ENCODE measurements at places on chromosomes 4 and X.

- no peak for DNase-seq
Observed at GRCh38 chr4:36392024-36392423, 110.6 kb downstream of the DTHD1 start.

- no peak for DNase-seq
Observed at GRCh38 chr4:4344915-4345527, 41.9 kb upstream of the NSG1 start.

DNA sequence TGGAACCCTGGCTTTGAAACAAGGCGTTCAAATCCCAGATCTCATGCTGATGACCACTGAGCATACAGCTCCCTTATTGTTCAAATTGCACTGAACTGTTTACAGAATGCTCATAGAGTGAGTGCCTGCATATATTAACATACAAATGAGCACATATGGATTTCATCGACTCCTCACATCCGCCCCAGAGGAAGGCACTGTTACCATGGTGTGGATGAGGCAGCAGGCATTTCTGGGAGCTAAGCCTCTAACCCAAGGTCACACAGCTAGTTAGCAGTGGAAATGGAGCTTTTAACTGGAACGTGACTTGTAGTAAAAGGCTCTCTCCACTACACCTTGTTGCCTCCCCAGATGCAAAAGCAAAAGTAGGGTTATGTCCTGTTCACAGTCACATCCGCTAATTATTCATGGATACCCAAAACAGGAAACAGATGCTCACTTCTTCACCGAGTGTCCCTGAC lies 289.7 kb downstream of the STK32B start:
- DNase-seq = no peak

- no peak for DNase-seq
Observed at GRCh38 chrX:69094977-69095669, 70.1 kb downstream of the PJA1 start.

- DNase-seq = no peak
Observed at GRCh38 chrX:47561659-47562151, 700 bp downstream of the ARAF start.

DNA sequence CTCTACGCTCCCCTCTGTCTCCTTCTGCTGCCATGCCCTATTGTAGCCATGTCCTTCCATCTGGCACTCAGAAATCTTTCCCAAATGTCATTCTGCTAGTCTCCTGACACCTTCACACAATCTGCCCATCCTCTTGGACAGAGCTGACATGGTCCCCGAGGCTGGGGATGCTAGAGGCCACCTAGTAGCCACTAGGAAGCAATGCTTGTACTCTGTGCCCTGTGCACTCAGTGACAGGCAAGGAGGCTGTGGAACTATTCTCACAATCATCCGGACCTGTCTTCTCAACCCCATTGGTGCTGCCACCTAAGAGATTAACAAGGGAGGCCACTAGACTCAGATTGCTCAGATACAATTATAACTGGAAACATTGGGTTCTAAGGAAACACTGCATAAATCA lies 112.6 kb upstream of the TMEM164 start:
- no peak for DNase-seq

DNA sequence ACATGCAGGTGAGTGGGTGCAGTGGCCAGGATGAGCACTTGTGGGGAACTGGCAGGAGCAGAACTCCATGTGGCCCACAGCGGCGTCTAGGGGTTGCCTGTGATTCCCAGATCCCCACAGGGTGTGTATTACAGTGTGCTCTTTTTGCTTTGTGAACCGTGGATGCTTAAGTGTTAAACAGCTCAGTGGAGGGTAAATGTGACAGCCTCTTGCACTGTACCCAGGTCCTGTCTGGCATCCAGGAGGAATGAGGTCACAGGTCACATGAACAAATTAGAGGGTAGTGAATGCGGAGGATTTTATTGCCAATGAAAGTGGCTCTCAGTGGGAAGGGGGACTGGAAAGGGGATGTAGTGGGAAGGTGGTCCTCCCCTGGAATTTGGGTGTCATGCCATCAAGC lies 447.8 kb downstream of the SPRY1 start:
- DNase-seq = no peak

DNA sequence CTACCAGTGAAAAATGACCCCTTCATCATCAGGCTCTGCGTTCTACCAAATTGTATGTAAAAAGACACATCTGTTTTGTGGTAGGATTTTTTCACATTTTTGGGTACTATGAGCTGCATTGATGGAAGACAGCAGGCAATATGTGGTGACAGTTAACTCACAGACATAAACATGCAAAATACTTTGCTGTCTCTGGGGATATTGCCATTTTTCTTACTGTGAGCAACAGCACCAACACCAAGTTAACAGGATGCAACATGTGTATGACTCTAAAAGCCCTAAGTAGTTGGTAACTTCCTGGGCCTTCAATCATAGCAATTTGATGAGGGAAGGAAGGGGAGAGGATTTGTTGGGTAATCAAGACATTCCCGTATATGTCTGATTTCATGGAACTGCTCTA lies 56.4 kb upstream of the DRP2 start:
- DNase-seq = no peak

- no peak for DNase-seq
Observed at GRCh38 chr4:24768604-24769003, 26.8 kb upstream of the SOD3 start.

- DNase-seq = no peak
Observed at GRCh38 chr4:123288309-123289025, 108.1 kb upstream of the SPRY1 start.

DNA sequence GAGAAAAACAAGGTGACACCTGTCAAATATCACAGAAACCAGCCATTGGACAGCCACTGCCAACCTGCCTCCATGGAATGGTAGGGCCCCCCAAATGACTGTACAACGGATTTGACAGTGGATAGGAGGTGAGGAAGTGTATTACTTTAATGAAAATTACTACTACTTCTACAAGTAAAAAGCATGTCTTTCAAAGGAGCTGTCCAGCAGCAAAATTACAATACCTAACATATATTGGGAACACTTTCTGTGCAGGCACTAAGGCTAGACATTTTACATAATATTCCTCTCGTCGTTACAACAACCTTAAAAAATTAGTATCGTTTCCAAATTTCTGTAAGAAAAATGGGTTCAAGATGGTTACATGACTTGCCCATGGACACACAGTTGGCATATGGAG lies 14.9 kb downstream of the PPP3CA start:
- no peak for DNase-seq

GRCh38 chrX:2172359-2172758 lies 328.4 kb downstream of the DHRSX start:
- DNase-seq = no peak

DNA sequence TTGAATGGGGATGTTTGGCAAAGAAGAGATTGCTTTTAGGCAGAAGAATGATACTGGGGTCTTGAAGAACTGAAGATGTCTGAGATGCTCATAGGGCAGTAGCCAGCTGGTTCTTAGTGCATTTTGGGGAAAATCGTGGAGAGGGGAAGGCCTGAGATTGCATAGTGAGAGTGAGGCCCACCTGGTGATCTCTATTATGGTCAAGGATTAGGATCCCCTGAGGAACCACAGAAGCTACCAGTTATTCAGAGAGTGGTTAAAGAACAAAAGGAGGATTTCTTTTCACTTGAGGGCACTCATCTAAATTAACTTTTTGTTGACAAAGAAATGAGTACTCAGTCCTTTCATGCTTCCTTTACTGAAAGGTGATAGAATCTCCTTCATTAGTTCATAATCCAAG lies 271.3 kb upstream of the HAND2 start:
- DNase-seq = no peak

- DNase-seq = no peak
Observed at GRCh38 chrX:132435222-132435621, 53.6 kb downstream of the MBNL3 start.

- DNase-seq = no peak
Observed at GRCh38 chr4:176742211-176742610, 50.5 kb downstream of the VEGFC start.

DNA sequence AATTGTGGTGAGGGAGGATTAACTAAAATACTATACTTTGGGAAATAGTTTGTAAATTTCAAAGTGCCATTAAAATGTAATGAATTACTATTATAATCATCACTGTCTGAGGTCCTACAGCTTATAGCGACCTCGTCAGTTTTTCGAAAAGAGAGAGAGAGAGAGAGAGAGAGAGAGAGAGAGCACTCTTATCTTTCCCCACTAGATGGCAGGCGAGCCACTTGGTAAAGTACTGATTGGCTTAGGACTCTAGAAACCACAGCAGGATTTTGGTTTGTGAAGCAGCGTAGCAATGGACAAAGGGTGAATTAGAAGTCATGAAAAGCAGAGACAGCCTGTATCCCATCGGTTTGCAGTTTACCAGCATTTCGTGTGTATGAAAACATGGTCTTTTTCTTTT lies 52.5 kb downstream of the LINC00632 start:
- DNase-seq = no peak

DNA sequence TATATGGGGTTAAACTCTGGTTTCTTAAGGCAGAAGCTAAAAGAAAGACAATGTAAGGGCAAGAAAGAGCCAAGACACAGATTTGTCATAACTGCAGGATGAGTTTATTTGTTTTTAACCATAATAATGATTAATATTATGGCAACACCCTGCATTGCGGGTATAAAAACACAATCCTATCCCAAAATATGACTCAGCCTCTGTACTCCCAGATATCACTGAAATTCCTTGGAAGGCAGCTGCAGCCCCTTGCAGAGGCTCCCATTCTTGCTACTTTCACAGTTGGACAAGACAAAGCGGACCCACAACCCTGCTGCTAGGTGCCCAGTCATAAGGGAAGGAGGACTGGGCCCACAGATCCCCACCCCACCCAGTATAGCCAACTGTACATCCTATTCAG lies 20.4 kb upstream of the FGF16 start:
- DNase-seq = no peak

- DNase-seq = peak; percentile 48
Observed at GRCh38 chr4:152968806-152969394, 32.8 kb downstream of the FHDC1 start.

GRCh38 chr4:123505095-123506010 lies 108.8 kb downstream of the SPRY1 start:
- DNase-seq = no peak

DNA sequence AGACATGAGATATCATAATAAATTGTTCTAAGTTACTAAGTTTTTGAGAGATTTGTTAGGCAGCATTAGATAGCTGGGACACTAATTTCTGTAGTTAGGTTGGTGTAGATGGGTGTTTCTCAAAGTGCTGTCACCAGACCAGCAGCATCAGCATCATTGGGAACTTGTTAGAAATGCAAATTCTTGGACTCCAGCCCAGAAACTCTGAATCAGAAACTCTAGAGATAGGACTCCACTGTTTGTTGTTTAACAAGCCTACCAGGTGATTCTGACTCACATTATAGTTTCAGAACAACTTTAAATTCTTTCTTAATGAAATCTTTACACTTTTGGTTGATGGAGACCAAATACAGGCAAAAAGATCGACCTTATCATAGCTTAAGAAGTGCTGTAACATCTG lies 173.7 kb downstream of the PABPC4L start:
- DNase-seq = peak; percentile 12

DNA sequence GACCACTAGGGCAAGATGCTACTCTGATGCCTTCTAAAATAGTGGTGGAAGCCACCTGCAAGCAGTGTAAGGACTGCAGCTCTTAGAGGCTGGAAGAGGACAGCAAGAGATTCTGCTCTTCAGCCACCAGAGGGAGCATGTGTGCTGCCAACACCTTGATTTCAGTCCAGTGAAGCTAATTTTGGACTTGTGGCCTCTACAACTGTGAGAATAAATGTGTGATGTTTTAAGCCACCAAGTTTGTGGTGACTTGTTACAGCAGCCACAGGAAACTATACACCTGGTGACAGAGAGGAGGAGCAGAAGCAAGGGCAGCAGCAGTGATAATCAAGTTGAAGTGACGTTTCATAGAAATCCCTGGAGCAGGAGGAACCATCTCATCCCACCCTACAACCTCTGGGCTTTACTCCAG lies 55.9 kb downstream of the FGFBP1 start:
- DNase-seq = peak; percentile 96

GRCh38 chr4:71526637-71527406 lies 188.0 kb downstream of the SLC4A4 start:
- DNase-seq = no peak

- DNase-seq = no peak
Observed at GRCh38 chr4:66465111-66465510, 794.8 kb upstream of the EPHA5 start.

- DNase-seq = no peak
Observed at GRCh38 chrX:75113664-75114063, 42.4 kb downstream of the ABCB7 start.

GRCh38 chr4:172830295-172830764 lies 338.3 kb upstream of the GALNT7 start:
- DNase-seq = no peak

DNA sequence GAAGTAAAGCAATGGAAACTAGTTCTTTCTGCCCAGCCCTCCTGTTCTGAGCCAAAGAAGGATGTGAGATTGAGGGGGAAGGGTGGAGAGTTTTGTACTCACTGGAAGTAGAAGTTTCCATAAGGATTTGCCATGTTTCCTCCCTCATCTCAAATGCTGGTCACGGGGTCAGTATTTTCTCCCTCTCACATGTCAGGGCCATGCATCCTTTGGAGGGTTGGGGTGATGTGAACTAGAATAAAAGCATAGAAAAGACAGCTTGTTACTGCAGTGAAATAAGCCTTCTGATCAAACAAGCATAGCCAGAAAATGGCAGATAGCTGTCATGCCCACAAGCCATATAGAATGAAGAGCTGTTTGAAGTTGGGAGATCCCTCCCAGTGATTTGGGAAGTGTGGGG lies 79.7 kb downstream of the KIT start:
- DNase-seq = no peak

DNA sequence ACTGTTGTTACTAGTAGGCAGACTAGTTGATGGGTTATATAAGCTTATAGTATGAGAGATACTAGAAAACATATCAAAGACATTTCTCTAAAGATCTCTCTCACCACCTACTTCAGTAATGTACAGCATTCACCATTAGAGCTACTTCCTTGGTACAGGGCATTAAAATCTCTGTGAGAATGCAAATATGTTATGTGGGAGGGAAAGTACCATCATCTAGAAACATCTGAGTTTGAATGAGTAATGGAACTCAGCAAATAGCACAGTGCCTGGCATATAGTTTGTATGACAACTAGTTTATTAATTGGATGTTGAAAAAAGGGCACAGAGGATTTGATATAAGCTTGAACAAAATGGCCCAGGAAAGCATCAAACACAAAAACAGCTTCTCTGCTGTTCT lies 211.1 kb downstream of the GLUD2 start:
- DNase-seq = no peak

DNA sequence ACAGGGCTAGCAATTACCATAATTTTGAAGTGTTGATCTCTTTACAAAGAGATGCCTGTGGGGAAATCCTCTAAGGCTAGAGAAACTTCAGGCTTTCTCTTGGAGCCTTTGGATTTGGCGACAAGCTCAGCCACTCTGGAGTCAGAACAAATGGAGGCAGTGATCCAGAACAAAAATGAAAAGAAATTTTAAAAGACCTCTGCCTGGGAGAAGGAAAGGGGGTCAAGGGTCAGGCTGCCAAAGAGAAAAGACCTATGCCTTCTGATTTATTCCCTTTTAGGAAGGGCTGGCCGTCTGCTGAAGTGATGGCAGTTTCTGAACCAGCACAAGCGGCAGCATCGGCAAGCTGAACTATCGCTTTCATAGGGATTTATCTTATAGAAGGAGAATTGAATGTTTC lies 140.8 kb upstream of the SFRP2 start:
- no peak for DNase-seq

- no peak for DNase-seq
Observed at GRCh38 chr4:84385203-84385602, 113.9 kb downstream of the NKX6-1 start.

Measured in trophoblast cell (in vitro differentiated cells and primary cell).